ENCODE measurements at places on chromosomes 13 and 19.

- no peak for DNase-seq
These were observed 1.3 kb upstream of the EDNRB start for GRCh38 chr13:77919921-77920294.

DNA sequence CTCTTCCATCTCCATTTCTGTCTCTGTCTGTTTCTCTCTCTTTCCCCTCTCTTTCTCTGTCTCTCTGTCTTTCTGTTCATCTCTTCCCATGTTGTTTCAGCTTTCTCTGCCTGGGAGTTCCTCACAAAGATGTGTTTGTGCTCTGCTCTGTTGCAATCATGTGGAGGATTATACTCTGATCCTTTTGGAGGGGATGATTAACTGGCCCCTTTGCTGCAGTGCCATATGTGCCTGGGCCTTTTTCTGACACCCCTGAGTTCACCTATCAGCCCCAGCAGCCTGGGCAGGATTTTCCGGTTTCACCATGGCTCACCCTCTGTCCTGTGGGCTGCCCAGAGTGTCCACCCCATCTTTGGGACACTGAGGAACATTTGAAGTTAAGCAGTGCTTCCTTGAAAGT, 9.0 kb upstream of the TEX26 start:
- no peak for DNase-seq

GRCh38 chr19:55176076-55176475, 4.0 kb downstream of the SYT5 start:
- DNase-seq = peak; percentile 17

DNA sequence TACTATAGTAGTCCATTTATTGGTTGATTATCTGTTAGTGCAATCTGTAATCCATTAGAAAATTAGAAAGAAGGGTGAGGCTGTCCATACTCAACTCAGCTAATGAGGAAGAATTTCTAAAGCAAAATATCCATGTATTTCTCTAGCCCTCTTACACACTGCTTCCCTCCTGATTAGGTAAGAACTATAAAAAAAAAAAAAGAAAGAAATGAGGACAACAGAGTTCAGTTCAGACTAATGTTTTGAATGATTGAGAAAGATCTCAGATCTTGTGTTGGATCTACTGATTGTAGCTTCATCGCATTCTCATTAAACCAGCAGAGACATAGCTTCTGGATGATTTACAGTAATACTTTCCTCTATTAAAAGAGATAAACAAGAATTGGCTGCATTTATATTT, 233.3 kb downstream of the KLF5 start:
- DNase-seq = no peak

- no peak for DNase-seq
These were observed 3.4 kb upstream of the N4BP2L1 start for GRCh38 chr13:32431361-32431760.

GRCh38 chr13:35309706-35310105, 166.8 kb downstream of the MAB21L1 start:
- no peak for DNase-seq

GRCh38 chr13:107461751-107462150, 753.6 kb downstream of the LIG4 start:
- DNase-seq = no peak

Data from activated CD4-positive, alpha-beta T cell treated with anti-CD3 and anti-CD28 coated beads, Interleukin-2, Interleukin-6, amounts not matched to agents 100 ng/mL and 50 ng/mL, durations not matched to agents 16 hours and 8 hours (primary cell).